ENCODE measurements at places on chromosomes 16 and 17.

- no peak for DNase-seq
These were observed 193.1 kb upstream of the IRX6 start for GRCh38 chr16:55130911-55131310.

- no peak for DNase-seq
These were observed 68.7 kb upstream of the IRX3 start for GRCh38 chr16:54355251-54355650.

GRCh38 chr17:57953705-57954396 is 1.4 kb downstream of the CUEDC1 start:
- DNase-seq: no peak

DNA sequence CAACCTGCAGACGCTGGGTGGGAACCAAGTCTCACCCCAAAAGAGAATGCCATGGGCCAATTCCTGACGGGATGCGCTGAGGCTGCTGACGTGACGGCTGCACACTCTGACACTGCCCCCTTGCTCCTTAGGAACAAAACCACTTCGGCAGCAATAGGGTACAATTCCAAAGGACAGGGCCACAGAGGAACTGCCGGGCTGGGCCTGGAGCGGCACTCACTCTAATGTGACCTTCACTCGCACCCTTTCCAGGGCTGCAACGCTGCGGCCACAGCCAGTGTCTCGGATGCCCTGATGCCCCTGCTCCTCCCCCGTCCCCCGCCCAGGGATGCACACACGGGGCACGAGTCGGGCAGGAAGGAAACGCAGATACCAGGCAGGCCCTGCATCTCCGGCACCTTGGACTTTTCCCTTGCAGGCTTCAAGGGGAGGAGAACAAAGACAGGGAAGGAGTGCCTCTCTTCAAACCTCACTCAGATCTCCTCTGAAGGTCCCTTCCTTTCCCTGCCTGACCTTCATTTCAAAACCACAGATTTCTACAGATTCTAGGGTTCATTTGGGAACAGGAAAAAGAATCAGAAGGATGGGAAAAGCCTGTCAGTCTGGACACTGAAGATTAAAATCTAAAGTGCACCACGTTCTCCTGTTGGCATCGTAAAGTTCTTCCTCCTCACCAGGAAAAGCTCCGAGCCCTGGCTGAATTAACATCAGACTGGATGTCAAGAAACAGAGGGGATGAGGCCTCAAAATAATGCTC is 2.3 kb downstream of the PITPNA start:
- DNase-seq: no peak

- no peak for DNase-seq
These were observed 1.5 kb downstream of the SRCAP start for GRCh38 chr16:30700491-30700890.

All from effector memory CD8-positive, alpha-beta T cell (primary cell).